Hematopoietic multipotent progenitor cell treated with erythropoietin and hydrocortisone succinate and interleukin-3 and kit ligand, for 8 days (in vitro differentiated cells): ENCODE measurements at places on chromosomes 4 and X.

DNA sequence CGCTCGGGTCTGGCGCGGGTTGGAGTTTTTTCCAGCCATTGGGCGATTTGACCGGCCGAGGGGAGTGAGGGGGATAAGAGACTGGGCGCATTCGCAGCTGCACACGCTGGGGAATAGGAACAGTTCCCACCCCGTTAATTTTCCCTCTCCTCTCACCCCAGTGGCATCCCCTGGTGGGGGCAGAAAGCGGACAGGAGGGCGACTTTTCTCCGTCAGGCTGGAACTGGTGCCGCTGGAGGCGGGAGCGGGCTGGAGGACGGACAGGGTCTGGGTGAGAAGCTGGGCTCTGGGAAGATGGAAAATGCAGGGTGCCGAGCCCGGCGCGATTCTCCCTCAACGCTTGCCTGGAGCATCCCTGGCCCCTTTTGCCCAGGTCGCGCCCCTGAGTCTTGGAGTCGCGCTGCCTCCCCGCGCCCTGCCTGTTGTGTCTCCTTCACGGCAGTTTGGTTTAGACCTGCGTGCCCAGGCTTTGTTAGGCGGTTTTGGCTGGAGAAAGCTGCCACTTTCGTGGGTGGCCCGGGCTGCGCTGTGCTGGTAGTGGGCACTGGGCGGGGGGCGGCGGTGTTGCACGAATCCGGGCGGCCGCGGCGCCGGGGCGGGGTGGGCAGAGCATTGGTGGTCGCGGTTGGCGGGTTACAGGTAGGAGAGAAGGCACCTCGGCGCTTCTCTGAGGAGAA is 2.0 kb downstream of the ADGRL3 start:
- DNase-seq = no peak

DNA sequence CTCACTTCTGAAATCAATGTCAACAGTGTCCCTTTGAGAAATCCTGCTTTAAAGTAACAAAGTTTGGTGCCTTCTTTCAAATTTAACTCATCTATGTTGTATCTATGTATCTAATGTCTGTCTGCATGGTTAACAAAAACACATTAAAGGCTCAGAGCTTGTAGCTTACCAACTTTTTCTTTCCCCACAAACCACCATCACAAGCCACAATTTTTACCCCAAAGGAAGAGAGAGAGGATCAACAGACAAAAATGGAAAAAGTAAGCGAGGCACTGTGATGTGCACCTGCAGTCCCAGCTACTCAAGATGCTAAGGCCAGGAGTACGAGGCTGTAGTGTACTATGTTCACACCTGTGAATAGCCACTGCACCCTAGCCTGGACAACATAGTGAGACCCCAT is 17.2 kb downstream of the ATRX start:
- no peak for DNase-seq

DNA sequence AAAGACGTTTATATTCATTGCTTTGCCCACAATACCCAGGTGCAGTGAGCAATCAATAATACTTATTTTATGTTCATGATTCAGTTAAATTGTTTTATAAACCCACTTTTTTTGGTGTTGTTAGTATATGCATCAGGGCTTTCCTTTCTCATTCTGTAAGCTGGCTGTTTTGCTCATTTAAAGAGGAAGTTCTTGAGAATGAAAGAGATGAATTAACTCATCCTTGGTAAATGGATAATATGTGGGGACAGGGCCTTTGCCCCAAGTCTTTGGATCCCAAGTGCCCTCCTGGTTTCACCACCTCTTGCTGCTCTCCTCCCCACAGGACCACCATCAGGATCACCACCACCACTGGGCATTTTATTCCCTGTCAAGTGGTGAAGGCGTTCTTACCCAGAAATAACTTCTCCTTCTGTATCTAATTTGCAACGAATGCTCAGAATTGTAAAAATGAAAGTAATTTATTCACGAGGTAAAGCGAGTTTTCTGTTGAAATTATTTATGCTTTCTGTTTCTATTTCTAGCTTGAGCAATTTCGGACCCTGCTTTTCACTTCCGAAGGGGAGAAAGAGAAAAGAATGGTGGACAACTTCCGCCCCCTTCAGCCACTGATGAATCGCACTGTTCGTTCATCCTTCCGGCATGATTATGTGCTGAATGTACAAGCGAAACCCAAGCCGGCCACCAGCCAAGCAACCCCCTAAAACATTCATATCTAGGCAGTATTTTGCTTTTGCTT is 8.2 kb upstream of the ZRSR2 start:
- DNase-seq = no peak

DNA sequence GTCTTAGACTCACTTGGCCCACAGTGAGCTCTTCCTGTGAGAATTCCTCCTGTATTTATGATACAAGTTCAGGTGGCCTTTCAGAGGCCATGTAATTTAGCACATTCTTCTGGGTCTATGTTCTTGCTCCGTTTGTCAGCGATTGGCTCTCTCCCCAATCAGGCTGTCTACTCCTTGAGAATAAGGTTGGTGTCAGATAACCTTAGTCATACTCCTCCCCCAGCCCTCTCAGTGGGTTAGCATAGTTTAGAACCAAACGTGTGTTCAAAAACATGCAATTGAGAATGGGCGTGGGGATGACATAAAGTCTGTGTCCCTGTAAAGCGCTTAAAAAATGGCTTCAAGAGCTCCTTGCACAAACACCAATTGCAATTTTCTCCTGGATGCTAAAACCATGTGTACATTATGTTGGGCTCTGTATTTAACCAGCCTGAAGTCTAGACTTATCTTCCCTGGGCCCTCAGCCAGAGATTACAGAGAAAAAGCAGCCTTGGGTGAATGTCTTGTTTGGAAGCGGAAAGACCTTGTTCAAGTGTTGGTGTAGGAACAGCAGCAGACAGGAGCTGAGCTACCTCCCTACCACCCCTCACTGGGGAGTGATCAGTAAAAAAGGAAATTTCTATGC is 9.9 kb upstream of the CT47C1 start:
- DNase-seq = no peak

- DNase-seq = no peak
These were observed 94.3 kb upstream of the AFAP1 start for GRCh38 chr4:8033829-8034528.

GRCh38 chr4:56055027-56055977 is 106.6 kb downstream of the CEP135 start:
- no peak for DNase-seq

- no peak for DNase-seq
These were observed 54.7 kb downstream of the ANAPC10 start for GRCh38 chr4:145043306-145043705.

- DNase-seq = no peak
These were observed 40.8 kb downstream of the FAM241A start for GRCh38 chr4:112185740-112186670.

- DNase-seq = no peak
These were observed 22.0 kb downstream of the GPM6A start for GRCh38 chr4:175790083-175790482.

GRCh38 chr4:1595789-1596325 is 88.3 kb downstream of the FAM53A start:
- DNase-seq = no peak

DNA sequence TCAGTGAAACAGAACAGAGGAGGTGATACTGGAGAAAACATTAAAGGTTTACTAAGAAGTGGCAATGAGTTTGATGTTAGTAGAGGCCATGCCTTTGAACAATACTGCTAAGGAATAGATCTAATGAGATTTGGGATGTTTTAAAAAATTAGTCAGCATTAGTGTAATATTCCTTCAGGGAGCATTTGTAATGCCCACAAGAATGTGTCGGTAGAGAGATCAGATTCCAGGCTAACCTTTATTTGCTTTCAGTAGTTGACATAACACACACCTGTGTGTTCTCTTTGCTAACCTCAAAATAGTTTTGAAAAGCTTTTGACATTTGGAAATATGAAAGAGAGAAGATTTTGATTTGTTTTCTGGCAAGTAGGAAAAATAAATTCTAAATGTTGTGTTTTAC is 328.8 kb downstream of the BMPR1B start:
- DNase-seq = no peak

- no peak for DNase-seq
These were observed 1639.6 kb upstream of the PCDH10 start for GRCh38 chr4:131509521-131509920.

DNA sequence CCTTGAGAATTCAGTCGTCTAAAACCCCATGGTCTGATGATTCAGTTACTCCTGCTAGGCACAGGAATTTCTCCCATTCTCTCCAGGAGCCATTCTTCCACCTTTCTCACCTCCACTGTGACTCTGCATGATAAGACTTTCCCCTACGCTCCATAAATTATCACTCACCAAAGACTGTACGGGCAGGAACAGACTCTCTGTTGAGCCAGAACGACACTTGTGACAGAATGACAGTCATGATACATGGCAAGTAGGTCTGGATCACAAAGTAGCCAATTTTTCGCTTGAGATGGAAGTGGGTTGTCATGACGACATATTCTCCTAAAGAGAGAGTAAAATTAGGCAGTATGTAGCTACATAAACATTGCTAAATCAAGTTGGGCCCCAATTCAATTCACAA is 59.1 kb upstream of the MAGEA10 start:
- no peak for DNase-seq

DNA sequence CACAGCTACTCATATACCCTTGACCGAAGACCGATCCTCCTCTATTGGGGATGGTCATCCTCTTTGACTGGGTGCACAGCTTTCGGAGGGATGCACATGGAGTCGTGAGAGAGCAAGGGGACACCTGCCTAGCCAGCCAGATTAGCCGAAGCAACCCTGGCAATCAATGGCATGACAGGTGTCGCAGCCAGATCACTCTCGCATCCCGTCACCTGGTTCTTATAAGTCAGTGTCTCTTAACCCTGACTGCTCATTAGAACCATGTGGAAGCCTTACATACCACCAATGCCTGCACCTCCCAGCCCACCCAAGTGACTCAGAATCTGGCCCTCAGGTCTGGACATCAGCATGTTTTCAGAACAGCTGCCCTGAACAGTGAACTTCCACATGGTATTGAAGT is 249.7 kb downstream of the EVC2 start:
- DNase-seq = no peak

- no peak for DNase-seq
These were observed 14.7 kb upstream of the AMBN start for GRCh38 chr4:70577220-70577927.

GRCh38 chr4:120874792-120875774 is 47.4 kb downstream of the PRDM5 start:
- DNase-seq = no peak

- no peak for DNase-seq
These were observed 895 bp downstream of the ADGRL3 start for GRCh38 chr4:61200916-61201526.

DNA sequence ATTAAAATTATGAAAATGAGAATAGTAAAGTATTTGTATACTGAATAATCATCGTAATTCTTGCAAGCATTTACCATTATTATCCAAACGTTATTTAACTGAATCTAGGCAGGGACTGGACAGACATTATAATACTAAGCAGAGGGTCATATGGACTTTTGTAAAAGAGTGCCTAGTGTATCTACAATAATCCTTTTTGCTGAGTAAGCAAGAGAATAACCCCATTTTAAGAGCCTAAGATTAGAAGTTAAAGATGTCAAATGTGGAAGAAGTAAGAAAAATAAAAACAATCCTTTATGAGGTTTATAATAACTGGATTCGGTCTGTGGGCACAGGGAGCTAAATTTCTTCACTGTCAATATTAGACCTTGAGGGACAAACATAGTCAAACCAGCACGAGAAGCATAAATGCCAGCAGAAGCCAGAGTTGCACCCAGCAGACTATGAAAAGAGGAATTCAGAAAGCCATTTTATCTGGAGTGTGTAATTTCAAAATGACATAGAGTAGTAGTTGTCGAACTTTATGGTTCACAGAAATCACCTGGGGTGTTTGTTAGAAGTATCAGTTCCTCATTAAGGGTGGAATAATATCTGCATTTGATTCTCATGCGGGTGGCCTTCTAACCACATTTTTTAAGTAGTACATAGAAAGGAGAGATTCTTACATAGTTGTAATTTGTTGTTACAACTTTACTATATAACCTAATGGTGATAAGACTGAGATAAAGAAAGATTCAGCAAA is 39.7 kb upstream of the DCLK2 start:
- DNase-seq = no peak

DNA sequence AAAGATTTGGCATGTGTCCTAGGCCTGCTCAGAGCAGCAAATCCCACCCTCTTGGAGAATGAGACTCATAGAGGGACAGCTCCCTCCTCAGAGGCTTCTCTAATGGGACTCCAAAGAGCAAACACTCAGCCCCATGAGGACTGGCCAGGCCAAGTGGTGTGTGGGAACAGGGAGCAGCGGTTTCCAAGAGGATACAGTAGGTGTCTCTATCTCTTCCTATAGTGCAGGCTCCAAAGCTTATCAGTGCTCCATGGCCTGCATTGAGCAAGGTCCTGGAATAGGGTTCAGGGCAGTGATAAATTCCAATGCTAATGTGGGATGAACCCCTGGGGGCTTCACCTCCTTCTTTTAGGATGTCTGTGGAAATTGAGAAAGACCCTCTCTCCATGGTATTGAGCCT is 15.7 kb upstream of the MAGEA10 start:
- DNase-seq = no peak

GRCh38 chrX:12894074-12895030 is 12.1 kb upstream of the TLR8 start:
- peak; percentile 23 for DNase-seq

GRCh38 chr4:37008199-37008598 is 236.3 kb upstream of the NWD2 start:
- DNase-seq = no peak

GRCh38 chrX:3815896-3816664 is 102.6 kb upstream of the PRKX start:
- DNase-seq = peak; percentile 56

- no peak for DNase-seq
These were observed 687.3 kb upstream of the ACTRT1 start for GRCh38 chrX:128739539-128739938.

- DNase-seq = no peak
These were observed 262.8 kb downstream of the PRDM5 start for GRCh38 chr4:120659616-120660170.

- no peak for DNase-seq
These were observed 28.0 kb upstream of the PLK4 start for GRCh38 chr4:127852661-127853060.

DNA sequence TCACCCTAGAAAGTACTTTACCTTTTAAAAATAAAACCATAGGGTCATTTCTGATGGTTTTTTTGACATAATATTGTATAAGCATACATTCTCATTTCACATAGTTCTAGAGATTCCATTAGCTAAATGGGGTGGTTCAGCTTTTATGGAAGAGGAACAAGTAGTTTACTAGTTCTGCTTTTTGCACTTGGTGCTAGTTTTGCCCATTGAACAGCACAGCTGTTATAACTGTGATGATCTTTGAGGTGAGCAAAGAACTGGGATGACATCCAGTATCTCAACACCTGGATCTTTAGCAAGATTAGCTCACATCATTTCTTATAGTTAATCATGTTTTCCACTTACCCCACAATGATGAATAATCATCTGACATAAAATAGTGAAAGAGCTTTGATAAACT is 40.9 kb downstream of the MOB1B start:
- DNase-seq = no peak
